ENCODE measurements at places on chromosomes 4 and X.

GRCh38 chr4:126583509-126583908 is 1049.2 kb upstream of the INTU start:
- DNase-seq, result peak; percentile 43

DNA sequence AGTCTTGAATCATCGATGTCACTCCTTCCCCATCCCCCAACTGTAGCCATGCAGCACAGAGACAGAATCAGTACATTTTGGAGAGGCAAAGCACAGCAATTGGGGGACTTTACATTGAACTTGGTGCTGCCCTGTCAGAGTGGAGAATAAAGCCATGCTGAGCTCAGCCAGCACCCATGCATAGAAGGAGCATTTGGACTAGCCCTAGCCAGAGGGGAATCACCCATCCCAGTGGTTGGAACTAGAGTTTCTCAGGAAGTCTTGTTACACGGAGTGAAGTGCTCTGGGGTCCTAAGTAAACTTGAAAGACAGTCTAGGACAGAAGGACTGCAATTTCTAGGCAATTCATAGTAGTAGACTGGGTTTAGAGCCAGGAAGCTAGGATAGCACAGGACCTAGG is 49.6 kb downstream of the STPG2 start:
- no peak for DNase-seq

GRCh38 chr4:39032218-39033085 is at the start of gene TMEM156:
TMEM156 (minus strand) TSS chr4:39032409; CDS start chr4:39032313, 96 bp downstream.
- peak; percentile 52 for DNase-seq

DNA sequence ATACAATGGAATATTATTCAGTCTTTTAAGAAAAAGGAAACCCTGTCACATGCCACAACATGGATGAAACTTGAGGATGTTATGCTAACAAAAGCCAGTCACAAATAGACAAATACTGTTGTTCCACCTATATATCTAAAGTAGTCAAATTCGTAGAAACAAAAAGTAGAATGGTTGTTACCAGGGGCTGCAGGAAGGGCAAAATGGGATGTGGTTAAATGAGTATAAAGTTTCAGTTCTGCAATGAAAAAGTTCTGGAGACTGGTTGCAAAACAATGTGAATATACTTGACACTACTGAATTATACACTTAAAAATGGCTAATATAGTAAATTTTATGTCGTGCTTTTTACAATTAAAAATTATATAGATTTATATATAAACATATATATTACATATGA is 12.2 kb downstream of the SPOCK3 start:
- DNase-seq, result no peak

- DNase-seq, result no peak
Observed at GRCh38 chr4:89303814-89304388, 3.7 kb downstream of the GPRIN3 start.

GRCh38 chrX:41405551-41405950 is 41.6 kb upstream of the NYX start:
- DNase-seq, result no peak

GRCh38 chr4:55675196-55675793 is 39.2 kb upstream of the NMU start:
- DNase-seq, result no peak

DNA sequence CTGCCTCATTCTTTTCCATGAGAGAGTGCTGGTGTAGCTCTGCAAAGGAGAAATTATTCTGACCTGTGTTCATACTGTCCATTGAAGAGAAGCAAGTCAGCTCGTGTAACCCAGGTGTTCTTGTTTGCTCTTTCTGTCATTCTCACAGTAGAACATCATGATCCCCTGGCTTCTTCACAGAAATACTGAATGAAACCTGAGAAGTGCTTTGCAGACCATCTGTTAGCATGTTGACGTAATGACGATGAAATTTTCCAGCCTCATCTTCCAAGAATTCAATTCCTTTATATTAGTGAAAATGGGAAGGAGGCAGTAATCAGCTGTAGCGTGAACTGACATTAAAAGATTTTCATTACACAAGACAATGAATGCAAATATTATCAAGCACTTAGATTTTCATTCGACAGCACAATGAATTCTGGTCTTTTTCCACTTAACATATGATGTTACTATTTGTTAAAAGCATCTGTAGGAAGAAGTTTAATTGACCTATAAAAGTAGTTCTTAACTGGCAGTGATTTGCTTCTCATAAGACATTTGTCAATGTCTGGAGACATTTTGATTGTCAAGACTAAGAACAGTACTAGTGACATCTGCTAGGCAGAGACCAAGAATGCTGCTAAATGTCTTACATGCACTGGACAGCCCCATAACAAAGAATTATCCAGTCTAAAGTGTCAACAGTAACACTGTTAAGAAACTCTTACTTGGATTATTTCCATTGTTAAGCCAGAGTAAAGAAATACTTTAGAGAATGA is 246.3 kb downstream of the BANK1 start:
- peak; percentile 32 for DNase-seq

DNA sequence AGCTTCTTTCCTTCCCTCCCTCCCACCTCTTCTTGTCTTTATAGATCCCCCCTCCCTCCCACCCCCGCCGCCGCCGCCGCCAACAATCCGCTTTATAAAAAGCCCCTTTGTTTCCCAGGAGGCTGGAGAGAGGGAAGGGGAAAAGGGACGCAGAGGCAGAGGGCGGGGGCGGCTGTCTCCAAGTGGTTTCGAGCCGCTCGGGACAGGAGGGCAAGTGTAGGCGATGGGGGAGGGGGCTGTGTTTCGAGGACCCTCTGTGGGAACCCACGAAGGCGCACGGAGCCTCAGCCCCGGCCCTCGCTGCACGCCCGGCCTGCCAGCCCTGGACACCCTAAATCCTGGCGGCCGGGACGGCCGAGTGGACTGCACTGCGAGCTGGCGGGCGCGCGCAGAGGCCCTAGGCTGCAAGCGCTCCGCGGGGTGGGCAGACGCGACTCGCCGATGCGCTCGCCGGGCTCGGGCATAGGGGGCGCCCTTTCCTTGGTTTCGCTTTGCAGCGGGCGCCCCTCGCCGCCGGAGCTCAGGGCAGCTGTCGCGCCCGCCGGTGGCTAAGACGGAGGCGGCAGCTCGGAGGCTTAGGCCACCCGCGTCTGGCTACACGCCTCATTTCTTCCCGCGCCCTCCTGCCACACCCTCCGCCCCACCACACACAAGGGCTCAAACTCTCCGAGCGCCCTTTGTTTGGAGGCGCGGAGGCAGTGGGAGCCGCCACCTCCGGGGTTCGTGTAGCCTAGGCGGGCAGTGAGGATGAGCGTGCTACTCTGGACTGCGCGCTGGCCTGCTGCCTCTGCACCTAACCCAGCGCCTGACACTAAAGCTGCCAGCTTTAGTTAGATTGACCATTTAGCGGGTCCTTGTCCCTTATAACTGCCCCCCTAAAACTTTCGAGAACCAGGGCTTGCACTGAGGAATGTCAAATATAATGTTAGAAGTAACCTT is 2.2 kb downstream of the MAMLD1 start:
- peak; percentile 66 for DNase-seq

DNA sequence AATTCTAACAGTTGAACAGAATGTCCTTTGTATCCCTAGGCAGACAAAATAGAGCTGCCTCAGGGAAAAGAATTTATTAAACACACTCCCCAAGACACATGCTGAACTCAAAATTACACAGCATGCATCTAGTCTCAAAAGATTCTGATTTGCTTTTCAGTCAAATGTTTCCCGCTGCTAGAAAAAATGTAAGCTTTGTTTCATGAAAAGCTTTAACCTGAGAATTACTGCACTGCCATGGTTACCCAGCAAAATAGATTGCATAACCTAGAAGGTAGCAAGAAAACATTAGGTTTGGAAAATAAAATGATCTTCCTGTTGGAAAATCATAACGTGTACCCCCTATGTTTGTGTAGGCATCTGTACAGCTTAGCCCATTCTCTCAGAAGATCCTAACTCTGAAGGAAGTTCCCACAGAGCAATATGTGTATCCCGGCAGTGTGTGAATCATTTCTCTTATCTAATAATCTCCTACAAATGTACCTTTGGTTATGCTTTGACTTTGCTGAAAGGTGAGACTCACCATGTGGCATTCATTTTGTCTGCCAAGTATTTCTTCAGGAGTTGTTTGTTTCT is 646.9 kb downstream of the STPG2 start:
- peak; percentile 19 for DNase-seq

GRCh38 chr4:158871335-158871724 is 102.5 kb downstream of the FNIP2 start:
- DNase-seq, result no peak

- DNase-seq, result no peak
Observed at GRCh38 chrX:15207384-15207783, 62.5 kb downstream of the ASB9 start.

GRCh38 chrX:29890646-29891200 is 324.6 kb upstream of the MAGEB2 start:
- no peak for DNase-seq
